Suppressor macrophage (primary cell): ENCODE measurements at places on chromosomes 3 and 15.

GRCh38 chr15:73936181-73936580, 9.9 kb downstream of the LOXL1 start:
- no peak for DNase-seq

GRCh38 chr3:116950301-116951055, 240.9 kb downstream of the TUSC7 start:
- no peak for DNase-seq

DNA sequence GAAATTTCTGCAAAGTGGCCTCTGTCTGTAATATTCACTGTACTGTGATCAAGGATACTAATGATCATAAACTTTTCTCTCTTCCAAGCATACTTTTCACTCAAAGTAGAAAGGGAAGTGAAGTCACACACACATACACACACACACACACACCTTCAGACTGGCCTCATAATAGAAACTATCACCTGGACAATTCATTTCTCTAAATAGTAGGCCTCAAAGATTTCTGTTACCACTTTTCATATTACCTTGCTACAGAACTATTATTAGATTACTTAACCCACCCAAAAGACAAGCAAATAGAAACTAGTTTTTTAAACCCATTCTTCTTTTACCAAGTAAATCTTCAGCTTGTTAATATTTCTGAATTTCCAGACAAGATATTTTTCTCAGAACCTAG, 12.2 kb downstream of the CPB1 start:
- DNase-seq = no peak

GRCh38 chr15:40338921-40339620, 1.7 kb downstream of the CCDC9B start:
- DNase-seq = no peak

- DNase-seq = no peak
Measured at GRCh38 chr15:62445244-62445643, 280.2 kb upstream of the C2CD4B start.

- DNase-seq = peak; percentile 83
Measured at GRCh38 chr3:112013058-112013783, 14.5 kb downstream of the TAGLN3 start.

GRCh38 chr3:31253782-31254181, 278.9 kb upstream of the STT3B start:
- DNase-seq = peak; percentile 29

DNA sequence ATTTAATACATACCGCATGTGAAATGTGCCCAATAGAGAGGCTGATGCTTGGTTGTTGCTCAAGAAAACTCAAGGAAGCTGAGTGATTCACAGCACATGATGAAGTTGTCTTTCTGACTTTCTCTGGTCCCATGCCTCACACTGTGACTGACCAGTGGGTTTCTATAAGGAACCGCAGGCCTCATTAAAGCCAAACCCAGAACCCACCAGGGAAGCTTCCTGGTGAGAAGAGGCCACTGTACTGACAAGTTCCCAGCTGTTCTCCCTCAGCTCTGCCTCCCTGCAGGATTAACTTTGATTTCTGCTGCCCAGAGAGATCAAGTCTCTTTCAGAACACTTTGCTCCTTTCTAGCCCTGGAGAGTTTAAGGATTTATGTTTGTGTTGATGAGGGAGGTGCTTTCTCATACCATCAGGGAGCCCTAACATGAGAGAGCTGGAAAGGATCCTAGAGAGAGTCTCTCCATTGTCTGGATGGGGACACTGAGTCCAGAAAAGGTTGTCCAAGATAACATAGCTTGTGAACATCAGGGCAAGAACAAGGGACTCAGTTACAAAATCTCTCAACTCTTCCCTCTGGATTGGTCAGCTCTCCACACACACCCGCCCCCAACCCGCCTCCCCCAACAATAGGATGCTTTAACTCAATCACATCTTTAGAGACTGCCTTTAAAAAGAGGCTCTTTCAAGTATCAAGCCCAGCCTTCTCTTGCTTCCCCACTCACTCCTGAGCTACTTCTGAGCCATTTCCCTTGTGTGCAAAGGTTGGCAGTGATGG, 303.2 kb upstream of the TLE3 start:
- peak; percentile 40 for DNase-seq
